Mesenchymal stem cell (in vitro differentiated cells and primary cell): ENCODE measurements at places on chromosomes 7 and 10.

DNA sequence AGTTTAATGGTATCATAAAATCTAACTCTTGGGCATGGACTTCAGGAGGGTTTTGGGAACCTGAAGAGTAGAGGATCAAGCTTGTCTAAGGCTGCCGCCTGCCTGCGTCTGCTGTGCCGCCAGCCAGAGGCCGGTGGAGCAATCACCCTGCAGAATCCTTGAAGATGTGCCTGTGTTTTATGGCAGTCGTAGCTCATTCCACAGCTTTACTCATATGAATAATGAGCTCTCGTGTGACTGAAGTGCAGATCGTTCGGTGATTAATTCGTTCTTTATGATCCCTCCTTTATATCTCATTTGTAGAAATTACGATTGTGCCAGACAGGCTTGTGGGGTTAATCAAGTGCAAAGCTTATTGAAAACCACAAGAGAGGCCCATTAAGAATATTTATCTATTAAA is 100.8 kb downstream of the ACTR3B start:
- DNase-seq: no peak

- no peak for DNase-seq
These were observed 167.9 kb upstream of the PRSS1 start for GRCh38 chr7:142581341-142581740.

DNA sequence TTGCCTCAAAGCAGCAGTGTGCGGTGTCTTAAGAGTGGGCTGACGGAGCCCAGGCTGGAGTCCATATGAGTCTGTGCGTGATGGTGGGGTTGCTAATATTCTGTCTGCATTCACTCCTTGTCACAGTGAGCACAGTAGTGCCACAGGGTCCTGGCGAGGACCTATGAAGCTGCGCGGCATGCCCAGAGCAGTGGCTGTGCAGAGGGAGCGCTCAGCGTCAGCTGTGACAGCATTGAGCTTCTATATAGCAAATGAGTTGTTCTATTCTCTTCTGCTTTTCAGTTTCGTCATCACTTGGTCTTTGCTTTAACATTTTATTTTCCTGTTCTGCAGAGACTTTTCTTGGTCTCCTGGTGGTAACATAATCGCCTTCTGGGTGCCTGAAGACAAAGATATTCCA is 14.5 kb downstream of the EIF3B start:
- DNase-seq: no peak

- no peak for DNase-seq
These were observed 568.5 kb downstream of the CALN1 start for GRCh38 chr7:71843676-71844075.

GRCh38 chr10:11019724-11020547 is 2.3 kb downstream of the CELF2 start:
- no peak for DNase-seq

DNA sequence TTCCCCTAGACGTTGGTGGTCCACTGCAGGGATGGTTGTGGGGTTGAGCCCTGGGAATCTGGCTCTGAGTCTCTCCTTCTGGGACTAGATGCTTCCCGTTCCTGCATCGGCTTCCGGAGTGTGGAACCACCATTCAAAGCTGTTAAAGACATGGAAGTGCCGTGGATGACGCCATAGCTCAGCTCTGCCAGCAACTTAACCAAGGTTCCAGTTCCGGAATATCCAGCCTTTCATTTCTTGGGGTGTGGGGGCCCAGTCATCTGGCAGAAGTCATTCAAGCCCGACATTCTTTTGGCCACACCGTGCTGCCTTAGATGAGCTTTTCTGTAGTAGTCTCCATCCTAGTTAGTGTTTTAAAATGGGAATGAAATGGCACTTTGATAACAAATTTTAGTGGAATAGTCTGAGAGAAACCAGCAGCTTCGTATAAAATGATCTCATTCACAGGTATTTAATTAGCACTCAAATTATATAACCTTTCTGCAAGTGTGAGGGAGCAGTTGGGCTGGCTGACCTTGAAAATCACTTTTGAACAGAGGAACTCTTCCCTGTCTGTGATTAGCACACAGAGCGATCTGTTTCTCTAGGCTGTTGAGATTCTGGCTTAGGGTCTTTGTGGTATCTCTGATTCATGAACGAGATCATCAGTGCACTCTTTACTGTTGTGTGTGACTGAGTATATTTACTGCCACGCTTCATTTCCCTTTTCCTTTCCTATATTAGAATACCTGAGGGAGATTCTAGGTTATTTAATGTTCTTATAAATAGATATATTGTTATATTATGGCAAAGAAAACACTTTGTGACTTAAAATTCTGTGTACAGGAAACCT is 19.9 kb downstream of the LMTK2 start:
- no peak for DNase-seq

- no peak for DNase-seq
These were observed 86.5 kb downstream of the RELN start for GRCh38 chr7:103902917-103903316.

- DNase-seq: no peak
These were observed 170.9 kb upstream of the ASAH2 start for GRCh38 chr10:50422259-50422658.

DNA sequence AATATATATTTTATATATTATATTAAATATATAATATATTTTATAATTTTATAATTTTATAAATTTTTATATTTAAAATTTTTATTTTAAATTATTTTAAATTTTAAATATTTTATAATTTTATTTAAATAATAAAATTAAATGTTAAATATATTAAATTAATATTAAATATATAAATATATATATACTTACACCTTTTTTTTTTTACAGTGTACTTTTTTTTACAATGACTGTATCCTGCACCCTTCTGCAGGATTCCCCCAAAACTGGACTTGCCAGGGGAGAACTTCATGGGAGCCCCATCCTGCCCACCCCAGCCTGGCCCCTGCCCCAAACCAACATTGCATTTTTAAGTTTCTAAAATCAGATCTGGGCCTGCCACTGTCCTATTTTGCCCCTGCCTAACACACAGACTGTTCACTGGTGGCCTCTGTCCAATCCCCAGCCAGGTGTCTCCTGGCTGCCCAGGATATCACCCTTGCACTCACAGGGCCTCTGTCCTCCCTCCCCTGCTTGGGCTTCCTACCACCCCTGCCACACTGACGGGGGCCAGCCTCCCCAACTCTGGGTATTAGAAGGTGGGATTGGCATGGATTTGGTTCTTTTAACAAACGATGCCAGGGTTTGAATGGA is 138.0 kb downstream of the ADCY1 start:
- DNase-seq: no peak

DNA sequence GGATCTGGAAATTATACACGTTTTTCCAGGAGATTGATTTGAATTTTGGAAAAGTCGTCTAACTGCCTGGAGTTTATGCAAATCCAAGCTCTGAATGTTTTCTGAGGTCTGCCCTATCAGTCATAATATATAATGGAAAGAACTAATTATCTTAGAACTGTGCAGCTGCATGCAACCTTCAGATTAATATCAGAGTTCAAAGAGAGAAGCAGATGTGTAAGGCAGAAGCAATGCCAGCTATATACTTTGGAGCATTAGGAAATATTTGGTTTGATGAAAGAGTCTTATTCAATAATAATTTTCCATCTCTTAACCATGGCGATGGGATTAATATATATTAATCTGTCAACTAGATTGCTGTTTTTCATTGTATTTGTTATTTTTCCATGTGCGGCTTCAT is 500.9 kb downstream of the NEBL start:
- DNase-seq: no peak

GRCh38 chr7:105353752-105354328 is 34.9 kb downstream of the SRPK2 start:
- DNase-seq: peak; percentile 22

DNA sequence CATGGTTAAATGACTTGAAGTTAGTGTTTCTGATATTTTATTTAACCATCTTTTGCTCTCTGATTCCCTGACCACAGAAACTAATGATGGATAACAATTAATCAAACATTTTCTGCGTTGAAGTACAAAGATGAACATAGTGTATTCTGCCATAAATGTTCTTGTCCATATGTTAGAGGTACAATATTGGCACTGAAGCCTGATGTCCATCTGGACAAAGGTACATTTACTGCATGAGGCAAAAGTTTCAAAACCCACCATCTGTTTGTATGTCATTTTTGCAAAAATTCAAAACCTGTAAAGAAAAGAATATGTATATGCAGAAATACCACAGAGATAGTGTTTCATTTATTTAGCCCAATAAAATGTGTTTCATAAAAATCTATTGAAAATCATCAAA is 861.5 kb downstream of the ANKRD7 start:
- no peak for DNase-seq
